ENCODE measurements at places on chromosomes 1 and 21.

GRCh38 chr1:213883618-213884017, 104.2 kb upstream of the PROX1 start:
- DNase-seq, result no peak

DNA sequence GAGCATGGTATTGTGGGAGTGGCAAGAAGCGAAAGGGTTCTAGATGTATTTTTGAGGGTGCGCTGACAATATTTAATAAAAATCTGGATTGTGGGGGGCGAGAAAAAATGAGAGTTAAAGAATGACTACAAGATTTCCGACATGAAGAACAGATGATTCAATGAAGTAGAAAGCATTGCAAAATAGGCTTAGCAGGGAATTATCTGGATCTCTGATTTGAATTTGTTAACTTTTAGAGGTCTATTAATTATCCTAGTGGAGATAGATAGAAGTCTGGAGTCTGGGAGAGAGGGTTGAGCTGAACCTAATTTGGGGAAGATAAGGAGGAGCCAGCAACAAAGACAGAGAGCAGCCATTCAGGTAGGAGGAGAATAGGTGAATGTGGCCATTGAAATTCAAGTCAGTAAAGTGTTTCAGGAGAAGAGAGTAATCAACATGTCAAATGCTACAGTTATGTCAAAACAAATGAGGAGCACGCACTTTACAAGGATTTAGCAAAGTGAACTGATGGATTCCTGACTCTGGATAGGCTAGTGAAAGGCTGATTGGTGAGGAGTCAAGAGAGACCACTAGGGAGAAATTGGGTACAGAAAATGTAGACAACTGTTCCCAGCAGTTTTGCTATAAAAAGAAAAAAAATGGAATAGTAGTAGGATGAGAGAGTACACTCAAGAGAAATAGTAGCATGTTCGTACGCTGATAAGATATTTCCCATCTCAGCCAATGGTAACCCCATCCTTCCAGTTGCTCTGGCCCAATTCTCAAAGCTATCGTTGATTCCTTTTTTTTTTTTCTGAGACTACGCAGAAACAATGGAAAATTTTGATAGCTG, 393.2 kb upstream of the CXADR start:
- DNase-seq, result no peak

DNA sequence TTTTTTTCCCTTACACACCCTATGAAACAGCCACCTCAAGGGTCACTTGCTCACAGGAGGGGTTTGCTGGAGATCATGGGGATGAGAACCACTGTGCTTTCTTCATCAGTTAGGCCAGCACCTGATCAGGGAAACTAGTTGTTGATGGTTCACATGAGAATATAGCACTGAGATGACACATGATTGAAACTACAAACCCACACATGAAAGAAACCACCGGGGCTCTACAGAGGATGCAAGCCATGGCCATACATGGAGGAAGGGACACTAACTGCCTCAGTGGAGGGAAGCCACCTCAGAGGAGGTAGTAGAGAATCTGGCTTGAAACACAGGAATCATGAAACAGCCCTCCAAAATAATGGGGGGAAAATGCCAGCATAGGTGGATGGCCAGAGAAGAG, 63.2 kb downstream of the PRKAB2 start:
- DNase-seq, result no peak

DNA sequence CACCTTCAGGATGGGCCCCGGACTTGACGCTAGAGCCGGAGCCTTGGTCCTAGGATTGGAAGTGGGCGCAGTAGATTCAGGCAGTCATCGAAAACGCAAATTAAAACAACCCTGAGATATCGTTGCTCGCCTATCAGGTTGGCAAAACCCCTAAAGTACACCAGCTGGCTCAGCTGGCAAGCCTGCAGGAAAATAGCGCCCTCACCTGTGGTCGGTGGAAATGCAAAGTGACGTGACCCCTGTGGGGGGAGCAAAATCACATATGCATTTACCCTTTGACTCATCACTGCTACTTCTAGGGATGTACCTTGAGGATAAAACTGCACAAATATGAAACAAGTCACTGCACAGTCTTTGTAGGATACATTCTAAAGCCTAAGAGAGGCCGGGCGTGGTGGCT, 170.3 kb upstream of the TMEM51 start:
- DNase-seq, result no peak

GRCh38 chr1:102045752-102046151, 49.0 kb upstream of the OLFM3 start:
- no peak for DNase-seq

GRCh38 chr1:11615090-11615489, 39.1 kb downstream of the FBXO2 start:
- DNase-seq, result no peak

- DNase-seq, result no peak
These were observed 815 bp downstream of the STYXL2 start for GRCh38 chr1:167094690-167095089.

Data from cardiac septum (tissue), 1 donor.